Central memory CD4-positive, alpha-beta T cell (primary cell): ENCODE measurements at places on chromosomes 2 and 18.

DNA sequence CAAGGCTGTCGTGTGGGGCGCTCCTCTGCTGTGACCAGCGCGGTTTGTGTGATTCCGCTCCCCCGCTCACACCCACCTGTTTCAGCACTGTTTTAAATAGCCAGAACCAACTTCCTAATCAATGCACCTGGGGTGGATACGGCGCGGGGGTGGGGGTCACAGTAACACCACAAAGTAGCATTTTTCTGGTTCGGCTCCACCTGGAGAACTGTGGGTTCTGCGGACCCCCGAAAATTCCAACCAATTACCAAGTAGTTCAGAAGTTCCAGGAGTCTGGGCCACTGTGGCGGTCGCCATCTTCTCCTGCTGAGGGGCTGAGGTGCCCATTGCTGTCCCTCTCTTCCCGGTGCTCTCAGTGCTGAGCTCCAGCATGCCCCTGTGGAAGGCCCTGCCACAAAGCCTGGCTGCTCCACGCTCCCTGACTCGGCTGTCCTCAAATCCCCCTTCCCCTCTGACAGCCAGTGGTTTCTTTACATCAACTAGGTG lies 79.4 kb downstream of the GFPT1 start:
- no peak for DNase-seq

GRCh38 chr2:105179469-105180372 lies 61.8 kb upstream of the GPR45 start:
- DNase-seq: no peak

- DNase-seq: no peak
Measured at GRCh38 chr2:85976106-85976920, 87.5 kb upstream of the ST3GAL5 start.

DNA sequence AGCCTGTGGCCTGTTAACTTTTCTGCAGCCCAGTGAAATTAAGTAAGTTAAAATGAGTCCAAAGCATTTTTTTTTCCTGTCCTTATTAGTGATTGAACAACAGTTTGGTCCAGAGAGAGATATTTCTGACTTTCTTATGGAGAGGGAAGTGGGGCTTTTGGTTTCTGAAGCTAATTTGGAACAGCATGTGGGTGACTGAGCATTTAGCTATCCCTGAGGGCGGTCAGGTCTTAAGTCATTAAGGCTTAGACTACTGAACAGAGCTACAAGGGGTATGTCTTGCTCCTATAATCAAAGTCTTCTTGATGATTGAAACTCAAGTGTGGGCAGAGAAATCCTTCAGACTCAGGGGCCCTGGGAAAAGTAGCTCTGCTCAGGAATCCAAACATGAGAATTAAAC lies 14.0 kb downstream of the ARHGAP25 start:
- no peak for DNase-seq

DNA sequence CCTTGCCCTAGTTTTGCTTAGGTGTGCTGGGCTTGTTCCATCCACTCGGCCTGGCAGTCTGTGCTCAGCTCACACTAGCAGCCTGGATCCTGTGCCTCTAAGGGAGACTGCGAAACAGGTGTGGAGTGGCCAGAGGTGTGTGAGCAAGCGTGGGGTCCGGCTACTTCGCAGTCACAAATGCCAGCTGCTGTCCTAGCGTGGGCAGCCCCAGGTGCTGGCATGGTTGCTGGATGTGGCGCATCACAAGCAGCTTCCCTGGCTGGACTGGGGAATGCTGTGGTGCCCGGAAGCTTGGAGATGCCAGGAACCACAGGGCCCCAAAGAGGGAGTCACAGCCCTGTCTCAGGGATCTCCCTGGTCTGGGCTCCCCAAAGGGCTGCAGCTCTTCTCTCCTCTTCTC lies 119.0 kb upstream of the TMEFF2 start:
- DNase-seq: no peak

- DNase-seq: no peak
Measured at GRCh38 chr18:57091231-57091630, 55.7 kb upstream of the BOD1L2 start.
